Ammon's horn (tissue), 1 donor: ENCODE measurements at places on chromosomes 7 and 10.

DNA sequence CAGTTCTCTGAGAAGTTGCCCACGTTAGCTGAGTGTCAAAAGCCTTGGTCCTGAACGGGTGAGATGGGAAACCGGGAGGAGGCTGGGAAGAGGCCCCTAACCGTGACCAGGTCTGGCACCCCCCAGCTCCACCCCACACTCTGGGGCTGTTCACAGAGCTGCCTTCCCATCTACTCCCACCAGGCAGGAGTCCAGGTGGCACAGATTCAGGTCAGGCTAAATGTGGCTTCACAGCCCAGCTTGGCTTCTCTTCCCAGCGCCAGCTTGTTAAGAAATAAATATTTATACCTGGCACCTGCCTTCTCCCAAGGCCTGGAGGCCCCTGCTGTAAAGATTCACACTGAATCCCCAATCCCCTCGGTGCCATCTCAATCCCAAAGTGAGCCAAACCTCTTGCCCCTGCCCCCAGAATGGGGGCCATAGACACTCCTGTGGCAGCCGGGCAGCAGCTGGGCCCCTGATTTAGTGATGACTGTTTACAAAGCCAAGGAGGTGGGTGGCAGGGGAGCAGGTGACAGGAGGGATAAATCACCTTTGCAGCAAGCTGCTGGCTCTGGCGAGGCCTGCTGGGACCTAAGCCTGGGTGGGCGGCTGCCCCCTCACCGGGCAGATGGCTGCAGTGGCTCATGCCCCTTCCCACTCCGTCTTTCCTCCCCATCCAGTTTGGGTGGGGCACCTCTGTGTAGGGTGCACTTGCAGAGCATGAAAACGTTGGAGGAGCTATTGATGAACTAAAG lies 72.5 kb downstream of the GOLGA7B start:
- DNase-seq, result no peak

DNA sequence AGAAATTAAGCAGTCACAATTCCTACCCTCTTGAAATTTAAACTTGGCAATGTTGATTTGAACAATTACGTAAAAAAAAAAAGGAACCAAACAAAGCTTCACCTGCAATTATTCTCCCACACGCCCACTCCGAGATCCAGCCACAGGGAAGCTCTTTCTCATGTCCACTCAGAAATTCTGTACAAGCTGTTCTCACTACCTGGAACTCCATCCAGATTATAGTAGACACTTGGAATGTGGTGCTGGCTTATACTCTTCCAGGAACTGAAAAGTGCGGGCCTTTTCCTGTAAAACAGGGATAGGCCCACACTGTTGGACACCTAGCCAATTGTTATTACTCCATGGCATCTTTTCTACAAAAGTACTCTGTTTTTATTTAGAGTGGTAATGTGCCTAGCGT lies 20.3 kb upstream of the TOMM7 start:
- no peak for DNase-seq

DNA sequence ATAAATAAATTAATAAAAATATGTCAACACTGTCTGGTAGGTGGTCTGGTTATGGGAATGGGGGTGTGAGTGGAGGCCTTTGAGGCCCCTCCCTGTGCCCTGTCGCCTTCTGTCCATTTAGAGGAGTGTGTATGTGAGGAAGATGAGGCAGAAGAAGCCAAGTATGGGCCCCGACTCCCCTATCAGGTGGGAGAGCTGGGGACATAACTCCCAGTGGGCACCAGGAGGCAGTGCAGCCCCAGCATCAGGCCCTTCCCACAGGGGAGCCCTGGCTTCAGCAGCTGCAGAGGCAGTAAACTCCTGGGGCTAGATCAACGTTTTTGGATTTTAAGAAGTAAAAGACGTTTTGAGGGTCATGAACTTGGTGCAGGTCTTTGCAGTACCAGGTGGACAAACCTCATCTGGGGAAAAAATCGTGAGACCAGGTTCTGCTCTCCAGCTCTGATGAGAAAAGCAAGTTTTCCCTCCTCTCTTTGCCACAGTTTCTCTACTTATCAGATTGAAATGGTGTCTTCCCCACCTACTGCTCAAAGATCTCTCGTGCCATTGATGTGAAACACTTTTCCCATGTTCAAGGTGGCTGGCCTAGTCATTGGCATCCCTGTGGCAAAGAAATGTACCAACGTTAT lies 167.8 kb upstream of the EEPD1 start:
- DNase-seq, result peak; percentile 90

- no peak for DNase-seq
These were observed 1.1 kb upstream of the DNAAF5 start for GRCh38 chr7:725223-726005.

DNA sequence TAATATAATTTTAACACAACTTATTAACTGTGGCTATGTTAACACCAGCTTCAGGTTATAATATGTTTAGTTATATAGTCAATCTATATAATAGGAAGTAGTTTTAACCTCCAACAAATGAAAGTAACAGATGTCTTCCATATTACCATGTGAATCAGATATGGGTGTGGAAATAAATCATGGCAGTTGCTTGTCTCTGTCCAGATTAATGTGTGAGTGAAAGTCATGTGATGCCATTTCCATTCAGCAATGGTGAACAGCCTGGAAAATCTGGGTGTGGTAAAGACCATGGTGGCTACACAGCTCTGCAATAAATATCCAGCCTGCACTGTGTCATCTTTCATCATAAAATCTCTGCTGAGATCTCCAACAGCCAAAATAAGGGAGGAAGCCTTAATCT lies 27.8 kb downstream of the HEPACAM2 start:
- no peak for DNase-seq

DNA sequence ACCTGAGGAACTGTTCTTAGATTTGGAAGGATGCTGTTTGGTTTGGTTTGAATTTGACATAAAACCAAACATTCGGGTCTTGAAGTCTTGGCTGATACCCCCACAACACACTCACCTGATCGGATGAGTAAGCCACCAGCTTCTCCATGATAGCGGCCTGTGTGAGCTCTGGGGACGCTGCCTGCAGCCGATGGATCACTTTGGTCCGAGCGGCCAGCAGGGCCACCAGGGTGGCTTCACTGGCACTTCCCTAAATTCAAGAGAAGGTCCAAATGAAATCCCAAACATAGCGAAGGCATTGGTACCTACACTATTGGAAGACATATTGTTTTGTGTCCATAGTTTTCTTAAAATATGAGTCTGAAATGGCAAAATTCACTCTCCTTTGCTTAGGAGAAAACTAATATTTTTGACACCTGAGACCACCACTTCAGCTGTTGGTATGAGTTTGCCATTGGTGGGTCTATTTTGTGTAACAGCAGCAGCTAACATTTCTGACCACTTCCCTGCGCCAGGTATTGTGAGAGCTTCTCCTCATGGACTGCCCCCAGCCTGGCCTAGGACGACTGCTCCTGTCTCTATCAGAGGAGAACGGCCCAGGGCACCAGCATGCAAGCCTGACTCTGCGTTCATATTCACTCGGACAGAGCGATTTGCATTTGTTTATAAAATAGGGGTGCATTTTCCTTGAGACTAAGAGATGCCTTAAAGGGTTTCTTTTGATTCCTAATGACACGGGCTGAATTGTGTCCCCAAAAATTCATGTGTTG lies 35.9 kb downstream of the DDC start:
- no peak for DNase-seq

- DNase-seq, result no peak
These were observed 748.0 kb downstream of the CNTNAP2 start for GRCh38 chr7:146864644-146865043.

DNA sequence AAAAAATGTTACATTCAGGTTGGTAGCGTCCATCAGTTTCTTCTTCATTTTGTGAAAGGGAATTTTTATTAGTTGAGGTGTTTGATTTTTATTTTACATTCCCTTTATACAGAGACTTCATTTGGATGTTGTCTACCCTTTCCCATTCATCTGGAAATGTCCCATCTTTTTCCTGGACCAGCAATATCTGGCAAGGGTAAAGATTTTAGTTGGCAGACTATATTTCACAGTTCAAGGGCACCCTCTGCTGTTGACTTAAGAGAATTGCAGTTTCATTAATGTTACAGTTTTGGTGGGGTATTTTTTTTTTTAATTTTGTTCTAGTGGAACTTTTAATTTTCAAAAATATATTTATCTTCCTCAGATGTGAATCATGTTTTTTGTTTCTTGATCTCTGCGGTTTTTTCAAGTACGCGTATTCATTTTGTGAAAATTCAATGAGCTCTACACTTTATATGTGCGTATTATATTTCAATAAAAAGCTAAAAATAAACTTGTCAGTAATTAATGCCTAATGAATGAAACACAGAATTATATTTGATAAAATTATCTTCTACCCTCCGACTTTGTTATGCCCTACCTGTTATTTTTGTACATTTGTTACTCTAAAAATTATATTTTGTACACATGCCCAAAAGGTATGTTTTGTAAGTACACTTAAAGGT lies 97.9 kb upstream of the KLF14 start:
- DNase-seq, result peak; percentile 47

- DNase-seq, result no peak
These were observed 165.7 kb upstream of the AHR start for GRCh38 chr7:17132726-17133125.

- DNase-seq, result no peak
These were observed 57.1 kb downstream of the AFAP1L2 start for GRCh38 chr10:114347241-114347640.

GRCh38 chr10:114392112-114392835 lies 12.0 kb downstream of the AFAP1L2 start:
- no peak for DNase-seq

GRCh38 chr10:126187399-126187798 lies 200.9 kb downstream of the ADAM12 start:
- DNase-seq, result no peak

GRCh38 chr10:102665904-102666509 lies 21.7 kb downstream of the TRIM8 start:
- DNase-seq, result no peak

DNA sequence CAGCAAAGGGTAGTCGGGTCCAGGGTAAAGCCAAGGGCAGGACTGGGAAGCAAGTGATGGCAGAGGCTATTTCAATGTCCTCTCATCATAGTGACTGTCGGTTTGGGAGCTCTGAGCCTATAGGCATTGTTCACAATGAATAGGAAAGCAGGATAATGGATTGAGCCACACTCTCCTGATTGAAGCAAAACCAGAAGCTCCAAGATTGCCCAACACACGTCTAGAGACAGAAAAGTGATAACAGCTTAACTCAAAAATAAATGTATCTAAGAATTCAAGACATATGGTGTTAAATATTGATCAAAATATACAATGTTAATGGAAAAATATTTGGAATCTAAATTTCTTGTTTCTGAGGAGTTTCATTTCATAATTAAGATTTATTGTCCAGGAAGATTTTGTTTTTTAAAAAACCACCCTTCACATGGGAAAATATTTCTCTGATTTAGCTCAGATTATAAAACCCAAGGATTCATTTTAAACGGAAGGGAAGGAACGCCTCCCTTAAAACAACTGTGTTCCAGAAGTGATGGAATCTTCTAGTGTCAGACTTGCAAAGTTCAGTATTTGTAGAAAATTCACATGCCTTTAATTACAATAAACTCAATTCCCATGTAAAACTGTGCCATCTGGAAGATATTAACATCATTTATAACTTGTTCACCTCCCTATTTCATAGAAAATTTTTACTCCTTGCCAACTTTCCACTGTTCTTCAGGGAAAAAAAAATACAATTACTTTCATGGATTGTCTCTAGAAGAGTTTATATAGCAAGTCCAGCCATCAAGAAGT lies 54.5 kb downstream of the NRP1 start:
- DNase-seq, result no peak
